ENCODE measurements at places on chromosomes 2 and 18.

DNA sequence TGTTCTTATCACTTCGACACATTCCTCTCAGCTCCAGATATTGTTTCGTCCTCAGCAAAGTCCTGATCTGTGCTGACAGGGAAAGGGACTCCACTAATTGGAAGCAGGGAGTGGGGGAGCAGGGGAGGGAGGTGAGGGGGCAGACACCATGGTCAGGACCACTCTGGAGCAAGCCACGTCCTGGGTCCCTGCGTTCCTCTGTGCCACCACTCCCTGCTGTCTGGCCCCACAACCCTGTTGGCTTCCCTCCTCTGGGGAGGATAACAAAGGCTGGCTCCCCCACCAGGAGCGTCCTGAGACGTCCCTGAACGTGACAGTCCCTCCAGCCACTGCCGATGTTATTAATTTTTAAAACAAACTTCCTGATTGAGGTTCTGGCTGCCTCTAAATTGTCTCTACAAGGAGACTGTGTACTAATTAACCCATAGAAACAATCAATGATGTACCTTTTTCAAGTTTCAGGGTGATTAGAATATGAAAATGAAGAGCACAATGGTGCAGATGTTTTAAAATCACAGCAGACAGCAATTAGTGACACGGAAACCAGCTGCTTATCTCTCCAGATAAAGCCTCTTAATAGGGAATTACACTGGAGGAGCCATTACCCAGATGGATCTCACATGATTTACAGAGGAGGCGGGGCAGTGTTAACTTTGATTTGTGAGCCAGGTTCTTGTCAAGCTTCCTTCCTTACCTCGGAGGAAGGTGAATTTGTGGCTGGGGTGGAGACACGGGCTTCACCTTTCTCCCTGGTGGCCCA, 257.5 kb downstream of the SETBP1 start:
- peaks cover under 1% of the 10 kb centered on the region for H3K4me1 ChIP-seq
- DNase-seq: no peak
- H3K4me3 ChIP-seq: no peak overlapping the region
- H3K27me3 ChIP-seq: peaks cover 2% of the 10 kb centered on the region
- no peaks in the 10 kb centered on the region for H3K36me3 ChIP-seq
- H3K27ac ChIP-seq: no peak overlapping the region

- H3K36me3 ChIP-seq: no peaks in the 10 kb centered on the region
- H3K27me3 ChIP-seq: no peaks in the 10 kb centered on the region
- H3K4me3 ChIP-seq: no peak overlapping the region
- no peak for DNase-seq
- no peak overlapping the region for H3K27ac ChIP-seq
- no peaks in the 10 kb centered on the region for H3K4me1 ChIP-seq
These were observed 995.1 kb upstream of the DDX18 start for GRCh38 chr2:116819355-116819754.

DNA sequence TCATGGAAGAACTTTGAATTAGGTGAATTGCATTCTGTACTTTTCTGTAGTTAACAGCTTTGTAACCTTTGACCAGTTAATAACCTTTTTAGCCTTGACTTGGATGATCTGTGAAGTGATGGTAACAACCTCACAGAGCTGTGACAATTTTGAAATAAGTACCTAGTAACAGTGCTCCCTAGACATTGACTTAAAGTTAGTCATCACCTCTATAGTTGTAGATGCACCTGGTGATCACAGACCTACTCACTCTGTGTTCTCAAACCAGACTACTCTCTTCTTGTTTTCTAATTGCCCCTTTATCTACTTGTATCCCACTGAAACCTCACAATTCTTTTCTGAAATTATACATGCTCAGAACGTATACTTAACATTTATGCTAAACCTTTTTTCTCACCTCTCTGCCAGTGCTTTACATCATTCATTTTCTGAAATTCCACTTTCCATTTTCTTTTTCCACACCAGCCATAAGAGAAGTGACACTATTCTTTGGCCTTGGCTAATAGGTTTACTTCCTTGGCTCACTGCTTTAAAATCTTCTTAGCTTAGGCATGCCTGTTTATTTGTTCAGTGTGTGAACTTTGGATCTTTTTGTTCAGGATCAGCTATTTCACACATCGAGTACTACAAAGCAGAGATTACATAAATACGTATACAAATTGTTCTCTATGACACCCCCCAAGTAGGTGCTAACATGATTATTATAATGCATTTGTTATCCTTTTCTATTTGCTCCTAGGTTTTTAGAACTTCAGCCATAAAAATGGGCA, 9.3 kb downstream of the YPEL5 start:
- no peaks in the 10 kb centered on the region for H3K27me3 ChIP-seq
- H3K36me3 ChIP-seq: no peaks in the 10 kb centered on the region
- H3K4me1 ChIP-seq: no peaks in the 10 kb centered on the region

GRCh38 chr2:121803503-121803902, 48.1 kb downstream of the TSN start:
- H3K4me3 ChIP-seq: no peak overlapping the region
- H3K36me3 ChIP-seq: no peaks in the 10 kb centered on the region
- no peaks in the 10 kb centered on the region for H3K27me3 ChIP-seq

DNA sequence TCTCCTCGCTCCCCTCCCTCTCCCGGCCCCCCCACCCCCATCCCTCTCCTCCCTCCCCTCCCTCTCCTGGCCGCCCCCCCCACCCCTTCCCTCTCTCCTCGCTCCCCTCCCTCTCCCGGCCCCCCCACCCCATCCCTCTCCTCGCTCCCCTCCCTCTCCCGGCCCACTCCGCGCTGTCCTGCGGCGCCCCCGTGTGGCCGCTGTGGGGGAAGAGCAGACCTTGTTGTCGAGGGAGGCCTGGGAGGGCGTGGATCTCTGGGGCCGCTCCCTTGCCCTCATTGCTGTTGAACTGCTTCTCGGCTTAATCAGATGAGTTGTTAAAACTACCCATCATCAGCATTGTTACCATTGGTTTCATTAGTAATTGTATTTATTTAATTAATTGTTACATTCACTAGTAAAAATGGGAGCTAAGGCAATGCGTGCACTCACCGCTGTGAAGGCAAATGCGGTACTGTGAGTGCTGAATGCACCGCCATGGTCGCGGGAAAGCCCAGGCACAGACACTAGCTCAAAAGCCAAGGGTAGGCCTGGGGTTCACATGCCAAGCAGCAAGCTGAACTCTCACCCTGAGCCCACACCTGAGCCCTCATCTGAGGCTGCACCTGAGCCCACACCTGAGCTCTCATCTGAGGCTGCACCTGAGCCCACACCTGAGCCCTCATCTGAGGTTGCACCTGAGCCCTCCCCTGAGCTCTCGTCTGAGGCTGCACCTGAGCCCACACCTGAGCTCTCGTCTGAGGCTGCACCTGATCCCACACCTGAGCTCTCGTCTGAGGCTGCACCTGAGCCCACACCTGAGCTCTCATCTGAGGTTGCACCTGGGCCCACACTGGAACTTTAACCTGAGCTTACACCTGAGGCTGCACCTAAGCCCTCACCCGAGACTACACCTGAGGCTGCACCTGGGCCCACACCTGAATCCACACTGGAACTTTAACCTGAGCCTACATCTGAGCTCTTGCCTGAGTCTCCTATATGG, 8.8 kb downstream of the RTP5 start:
- no peak overlapping the region for H3K27ac ChIP-seq
- peaks cover 3% of the 10 kb centered on the region for H3K4me1 ChIP-seq
- no peaks in the 10 kb centered on the region for H3K36me3 ChIP-seq

DNA sequence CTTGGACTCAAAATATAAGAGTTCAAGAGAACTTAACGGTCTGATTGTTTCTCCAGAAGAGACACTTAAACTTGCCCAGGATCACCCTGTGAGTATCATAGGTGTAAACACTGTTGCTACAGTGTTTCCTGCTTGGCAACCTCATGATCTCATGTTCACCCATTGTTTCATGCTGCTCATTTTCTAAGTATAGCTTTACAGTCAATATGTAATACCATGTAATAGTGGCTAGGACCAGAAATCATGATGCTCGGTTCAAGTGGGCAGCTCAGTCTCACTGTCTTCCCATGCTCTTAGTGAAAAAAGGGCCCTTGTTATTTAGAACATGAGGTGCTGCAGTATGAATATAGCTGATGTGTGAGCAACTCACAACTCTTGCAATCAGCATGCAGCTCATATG, 157.5 kb downstream of the CERS6 start:
- no peak overlapping the region for H3K27ac ChIP-seq
- peaks cover 2% of the 10 kb centered on the region for H3K4me1 ChIP-seq
- no peaks in the 10 kb centered on the region for H3K27me3 ChIP-seq
- no peak overlapping the region for H3K4me3 ChIP-seq

DNA sequence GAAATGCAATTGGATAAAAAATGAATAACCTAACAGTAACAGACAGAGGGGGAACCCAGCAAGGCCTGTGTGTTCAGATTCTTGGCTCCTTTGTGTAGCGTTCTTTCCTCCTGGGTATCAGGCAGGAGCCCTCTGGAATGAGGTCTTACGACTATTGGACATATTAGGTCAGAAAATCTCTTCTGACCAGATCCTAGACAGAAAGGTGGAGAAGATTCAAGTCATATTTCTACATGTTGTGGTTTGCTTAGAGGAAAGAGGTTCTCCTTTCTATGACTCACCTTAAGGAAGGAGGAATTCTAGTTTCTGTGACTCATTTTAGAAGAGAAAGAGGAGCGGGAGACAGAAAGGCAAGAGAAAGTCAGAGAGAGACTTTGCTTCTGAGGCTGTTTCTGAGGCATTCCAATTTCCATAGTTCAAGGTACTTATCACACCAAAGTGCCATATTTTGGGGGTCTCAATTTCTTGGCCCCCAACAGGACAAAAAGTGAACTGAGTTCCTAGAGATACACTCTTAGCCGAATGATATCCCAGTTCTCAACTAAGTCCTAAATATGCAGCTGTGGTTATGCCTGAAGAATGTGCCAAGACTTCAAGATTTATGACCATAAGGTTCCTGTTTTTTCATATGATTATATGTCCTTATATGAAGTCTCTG, 618.6 kb downstream of the ZEB2 start:
- H3K4me1 ChIP-seq: no peaks in the 10 kb centered on the region
- no peaks in the 10 kb centered on the region for H3K27me3 ChIP-seq
- DNase-seq: no peak
- H3K4me3 ChIP-seq: no peak overlapping the region
- no peak overlapping the region for H3K27ac ChIP-seq

GRCh38 chr2:104977958-104978357, 59.9 kb upstream of the MRPS9 start:
- H3K36me3 ChIP-seq: no peaks in the 10 kb centered on the region
- no peak overlapping the region for H3K4me3 ChIP-seq
- H3K27ac ChIP-seq: no peak overlapping the region

GRCh38 chr2:51720826-51721225, 688.9 kb upstream of the NRXN1 start:
- H3K4me1 ChIP-seq: no peaks in the 10 kb centered on the region
- DNase-seq: no peak
- H3K27me3 ChIP-seq: no peaks in the 10 kb centered on the region
- H3K36me3 ChIP-seq: no peaks in the 10 kb centered on the region
- no peak overlapping the region for H3K27ac ChIP-seq

DNA sequence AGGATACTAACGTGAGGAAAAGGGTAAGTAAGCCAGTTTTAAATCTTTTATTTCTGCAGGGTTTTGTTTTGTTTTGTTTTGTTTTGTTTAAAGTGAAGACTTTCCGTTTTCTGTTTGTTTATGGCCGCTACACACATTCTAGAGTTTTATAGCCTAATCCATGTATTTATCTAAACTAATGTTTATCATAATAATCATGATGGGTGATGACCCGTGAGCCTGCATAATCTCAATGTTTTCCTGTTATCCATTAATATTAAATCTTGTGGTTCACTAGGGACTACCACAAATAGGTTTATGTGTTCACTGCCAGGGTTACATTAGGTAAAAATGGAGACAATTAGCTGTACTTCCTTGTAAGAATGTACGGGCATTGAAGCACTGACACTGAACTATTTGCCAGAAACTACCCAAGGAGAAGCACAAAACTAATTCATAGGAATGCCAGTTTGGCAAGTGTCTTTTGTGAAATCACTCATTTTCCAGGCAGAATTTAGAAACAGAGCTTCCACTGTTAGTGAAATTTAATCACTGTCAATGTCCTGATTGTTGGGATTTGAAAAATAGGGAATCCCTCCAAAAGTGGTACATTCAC, 574.8 kb downstream of the LRP1B start:
- no peak overlapping the region for H3K27ac ChIP-seq
- H3K4me1 ChIP-seq: no peaks in the 10 kb centered on the region
- no peaks in the 10 kb centered on the region for H3K36me3 ChIP-seq
- no peaks in the 10 kb centered on the region for H3K27me3 ChIP-seq
- DNase-seq: no peak
- H3K4me3 ChIP-seq: no peak overlapping the region

DNA sequence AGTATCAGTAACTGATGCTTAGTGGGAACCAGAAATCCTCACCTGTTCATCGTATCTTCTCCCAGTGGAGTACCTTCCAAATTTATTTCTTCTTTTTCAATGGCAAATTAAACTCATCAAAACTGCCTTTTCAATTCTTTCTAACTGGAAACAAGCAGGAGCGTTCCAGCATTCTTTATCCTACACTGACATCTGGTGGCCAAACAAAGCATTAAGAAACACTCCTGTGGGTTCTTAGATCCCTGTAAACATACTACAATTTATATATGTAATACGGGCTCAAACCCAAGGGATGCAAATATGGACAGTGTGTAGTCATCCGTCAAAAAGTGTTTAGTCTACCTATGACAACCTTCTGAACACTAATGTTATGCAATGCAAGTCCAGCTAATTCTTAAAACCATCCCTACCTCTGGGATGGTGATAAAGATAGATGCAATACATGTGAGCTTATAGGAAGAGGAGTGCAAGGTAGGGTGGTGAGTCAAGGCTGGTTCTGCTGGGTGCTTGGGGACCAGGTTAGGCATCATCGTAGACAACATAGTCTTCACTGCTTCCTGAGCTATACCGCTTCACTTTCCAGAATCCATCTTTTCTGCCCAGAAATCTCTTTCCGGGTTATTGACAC, 375.0 kb downstream of the CTNNA2 start:
- H3K27ac ChIP-seq: no peak overlapping the region
- no peaks in the 10 kb centered on the region for H3K27me3 ChIP-seq
- peaks cover 11% of the 10 kb centered on the region for H3K4me1 ChIP-seq
- DNase-seq: no peak

DNA sequence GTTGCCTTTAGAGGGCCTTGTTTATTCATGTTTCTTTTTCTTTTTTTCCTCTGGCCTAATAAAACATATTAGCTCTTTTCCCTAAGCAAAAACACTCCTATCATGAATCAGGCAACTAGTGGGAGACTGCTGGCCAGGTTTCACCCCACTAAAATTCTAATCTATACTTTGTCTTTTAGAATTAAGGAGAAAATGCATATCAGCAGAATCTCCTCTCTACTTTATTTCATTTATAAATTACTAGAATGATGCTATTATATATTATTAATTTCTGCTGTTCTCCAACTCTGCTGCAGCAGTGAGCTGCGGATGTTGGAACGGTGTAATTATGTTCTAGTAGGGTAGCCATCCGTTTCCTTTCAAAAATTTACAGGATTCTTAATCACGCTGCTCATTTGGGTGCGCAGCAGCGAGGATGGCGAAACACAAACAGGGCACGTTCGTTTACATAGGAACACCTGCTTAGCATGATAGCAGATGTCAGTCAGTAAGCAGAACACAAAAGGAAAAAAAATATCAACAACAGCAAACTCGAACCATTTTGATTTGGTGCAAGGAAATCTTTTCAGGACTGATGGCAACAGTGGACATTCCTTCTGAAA, 30.5 kb downstream of the ZEB2 start:
- H3K27me3 ChIP-seq: no peaks in the 10 kb centered on the region
- H3K27ac ChIP-seq: no peak overlapping the region
- no peak overlapping the region for H3K4me3 ChIP-seq
- DNase-seq: no peak
- no peaks in the 10 kb centered on the region for H3K36me3 ChIP-seq

GRCh38 chr18:60549338-60549960, 176.9 kb upstream of the MC4R start:
- no peaks in the 10 kb centered on the region for H3K4me1 ChIP-seq
- no peak overlapping the region for H3K27ac ChIP-seq
- H3K4me3 ChIP-seq: no peak overlapping the region

All from H1 (cell line).